ELR (cell line): ENCODE measurements at places on chromosomes 1 and 21.

DNA sequence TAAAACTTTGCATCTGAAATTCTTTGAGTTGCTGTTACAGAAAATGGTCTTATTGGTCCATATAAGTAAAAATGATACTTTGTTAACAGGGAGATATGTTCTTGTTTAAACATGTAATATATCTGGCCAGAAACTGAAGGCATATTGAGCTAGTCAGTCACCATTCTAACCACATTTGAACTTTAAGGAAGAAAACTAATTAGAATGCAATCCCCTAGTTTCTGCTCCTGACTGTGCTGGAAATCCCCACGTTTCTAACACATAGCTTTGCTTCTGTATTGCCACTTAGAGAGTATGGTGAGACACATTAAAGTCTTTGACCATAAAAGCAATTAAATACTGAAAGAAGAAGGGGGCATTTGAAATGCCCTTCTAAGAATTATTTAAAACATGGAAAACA is 32.1 kb upstream of the HIVEP3 start:
- DNase-seq = peak; percentile 4

DNA sequence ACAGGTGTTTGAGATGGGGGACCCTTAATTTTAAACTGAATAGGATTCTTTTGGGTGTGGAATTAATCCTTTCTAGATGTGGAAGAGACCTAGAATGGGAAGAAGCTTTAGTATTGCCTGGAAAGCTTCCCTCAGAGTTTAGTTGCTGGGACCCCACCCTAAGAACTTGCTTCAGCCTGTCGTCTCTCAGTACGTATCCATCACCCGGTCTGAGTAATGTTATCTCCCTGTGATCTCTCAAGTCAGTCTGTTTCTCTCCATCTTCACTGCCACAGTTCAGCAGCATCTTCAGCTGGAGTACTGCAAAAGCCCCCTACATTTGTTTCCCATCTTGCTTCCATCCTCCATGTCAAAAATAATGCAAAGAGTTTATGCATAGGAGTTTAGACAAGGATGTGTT is 28.9 kb downstream of the CNST start:
- DNase-seq = no peak

- no peak for DNase-seq
Measured at GRCh38 chr21:44273046-44273445, 11.3 kb upstream of the DNMT3L start.

DNA sequence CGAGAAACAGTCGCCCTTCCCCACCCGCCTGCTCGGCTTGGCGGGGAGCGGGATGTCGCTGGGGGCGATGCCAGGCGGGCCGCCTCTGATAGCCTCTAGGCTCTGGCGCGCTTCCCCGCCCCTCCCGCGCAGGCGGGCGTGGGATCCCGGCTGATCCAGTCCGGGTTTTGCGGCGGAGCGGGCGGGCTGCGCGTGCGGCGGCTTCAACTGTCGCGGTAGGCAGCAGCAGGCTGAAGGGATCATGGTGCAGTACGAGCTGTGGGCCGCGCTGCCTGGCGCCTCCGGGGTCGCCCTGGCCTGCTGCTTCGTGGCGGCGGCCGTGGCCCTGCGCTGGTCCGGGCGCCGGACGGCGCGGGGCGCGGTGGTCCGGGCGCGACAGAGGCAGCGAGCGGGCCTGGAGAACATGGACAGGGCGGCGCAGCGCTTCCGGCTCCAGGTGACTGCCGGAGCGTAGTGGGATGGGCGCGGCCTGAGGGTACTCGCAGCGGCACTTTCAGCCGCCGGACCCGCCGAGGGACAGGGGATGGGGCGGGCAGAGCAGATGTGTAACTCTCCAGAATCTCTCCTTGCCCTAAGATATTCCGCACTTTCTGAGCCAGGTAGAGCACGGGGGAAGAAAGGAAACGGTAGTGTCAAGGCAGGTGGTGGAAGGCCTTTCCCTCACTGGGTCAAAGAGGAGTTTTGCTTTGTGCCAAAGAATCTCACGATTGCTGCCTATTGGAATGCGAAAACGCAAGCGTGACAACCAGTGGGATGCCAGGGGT is at the start of gene FAAH:
TSS of gene FAAH (plus strand) at position 210 of the 764 bp plus-strand sequence. CDS start at position 242, 32 bp downstream.
- DNase-seq = no peak

- no peak for DNase-seq
Measured at GRCh38 chr21:45114072-45114471, 39.7 kb downstream of the ADARB1 start.

- DNase-seq = peak; percentile 97
Measured at GRCh38 chr1:179143322-179143721, 61.5 kb downstream of the TOR3A start.

DNA sequence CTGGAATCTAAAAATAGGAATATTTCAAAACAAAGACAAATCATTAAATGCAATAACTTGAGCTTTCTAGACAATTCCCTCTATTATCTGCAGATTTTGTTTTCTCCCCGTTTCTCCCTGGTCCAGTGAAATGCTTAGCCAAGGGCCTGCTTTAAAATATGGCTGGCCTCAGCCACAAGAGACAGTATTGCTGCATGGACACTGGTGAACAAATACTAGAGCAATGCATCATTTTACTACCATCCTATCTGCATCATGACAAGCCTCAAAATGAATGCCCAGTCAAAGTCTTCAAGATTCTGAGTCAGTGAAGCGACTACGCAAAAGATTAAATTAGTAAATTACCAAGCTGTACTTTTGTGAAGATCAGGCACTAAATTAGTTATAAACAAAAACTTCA is 80.5 kb downstream of the ENAH start:
- DNase-seq = peak; percentile 62

DNA sequence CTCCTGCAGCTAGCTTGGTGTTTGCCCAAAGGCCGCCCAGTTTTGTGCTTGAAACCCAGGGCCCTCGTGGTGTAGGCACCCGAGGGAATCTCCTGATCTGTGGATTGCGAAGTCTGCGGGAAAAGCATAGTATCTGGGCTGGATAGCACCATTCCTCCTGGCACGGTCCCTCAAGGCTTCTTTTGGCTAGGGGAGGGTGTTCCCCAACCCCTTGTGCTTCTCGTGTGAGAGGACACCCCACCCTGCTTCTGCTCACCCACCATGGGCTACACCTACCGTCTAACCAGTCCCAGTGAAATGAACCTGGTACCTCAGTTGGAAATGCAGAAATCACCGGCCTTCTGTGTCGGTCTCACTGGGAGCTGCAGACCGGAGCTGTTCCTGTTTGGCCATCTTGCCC is 403.5 kb downstream of the USP25 start:
- no peak for DNase-seq

DNA sequence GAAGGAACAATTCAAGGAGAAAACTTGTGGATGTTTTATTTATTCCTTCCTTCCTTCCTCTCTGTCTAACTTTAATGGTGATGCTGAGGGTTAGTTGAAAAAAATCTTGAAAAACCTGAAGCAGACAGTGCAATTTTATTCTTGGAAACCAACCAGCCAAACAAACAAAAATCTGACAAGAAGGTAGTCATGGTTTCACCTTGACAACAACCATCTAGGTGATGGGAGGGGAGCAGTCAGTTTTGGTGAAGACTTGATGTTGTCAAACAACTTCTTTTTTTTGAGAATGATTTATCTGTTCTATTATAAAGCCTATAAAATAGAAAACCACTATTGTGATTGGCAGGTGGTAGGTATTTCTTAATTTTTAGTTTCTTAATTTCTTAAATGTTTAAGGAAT is 92.4 kb upstream of the GPR88 start:
- no peak for DNase-seq

GRCh38 chr1:68145418-68146126 is 86.8 kb downstream of the WLS start:
- no peak for DNase-seq

- DNase-seq = no peak
Measured at GRCh38 chr1:45198185-45198584, 8.2 kb downstream of the ZSWIM5 start.

GRCh38 chr1:80751204-80751603 is 1049.5 kb upstream of the ADGRL2 start:
- DNase-seq = no peak

GRCh38 chr21:36135391-36136102 is 668 bp downstream of the CBR3 start:
- DNase-seq = peak; percentile 94

GRCh38 chr1:10651389-10651766 is 145.1 kb downstream of the CASZ1 start:
- peak; percentile 30 for DNase-seq
